ENCODE measurements at places on chromosomes 2 and 18.

GRCh38 chr2:68912732-68913131 lies 40.0 kb downstream of the GKN2 start:
- no peak overlapping the region for H3K4me3 ChIP-seq
- H3K27ac ChIP-seq: no peak overlapping the region
- DNase-seq: no peak
- no peaks in the 10 kb centered on the region for H3K27me3 ChIP-seq

- no peak for DNase-seq
- H3K36me3 ChIP-seq: no peaks in the 10 kb centered on the region
- no peak overlapping the region for H3K27ac ChIP-seq
- H3K27me3 ChIP-seq: no peaks in the 10 kb centered on the region
- H3K4me1 ChIP-seq: no peaks in the 10 kb centered on the region
Observed at GRCh38 chr2:225820826-225821225, 421.3 kb downstream of the NYAP2 start.

GRCh38 chr2:75303227-75303626 lies 103.9 kb upstream of the TACR1 start:
- no peaks in the 10 kb centered on the region for H3K27me3 ChIP-seq
- DNase-seq: no peak
- H3K4me3 ChIP-seq: no peak overlapping the region
- no peaks in the 10 kb centered on the region for H3K4me1 ChIP-seq
- H3K36me3 ChIP-seq: no peaks in the 10 kb centered on the region

DNA sequence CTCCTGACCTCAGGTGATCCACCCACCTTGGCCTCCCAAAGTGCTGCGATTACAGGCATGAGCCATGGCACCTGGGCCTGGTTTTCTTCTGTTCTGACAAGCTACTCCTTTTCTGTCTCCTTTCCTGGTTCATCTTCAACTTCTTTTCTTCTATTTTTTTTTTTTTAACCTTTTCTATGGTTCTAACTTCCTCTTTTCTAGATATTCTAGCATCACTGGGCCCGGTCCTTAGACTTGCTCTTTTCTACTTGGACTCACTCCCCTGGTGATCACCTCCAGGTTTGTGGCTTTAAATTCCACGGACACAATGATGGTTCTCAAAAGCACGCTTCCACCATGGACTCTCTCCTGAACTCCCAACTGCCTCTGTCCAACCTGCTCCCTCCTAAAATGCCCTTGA lies 2.0 kb downstream of the EIF2AK2 start:
- H3K4me3 ChIP-seq: no peak overlapping the region
- peaks cover 36% of the 10 kb centered on the region for H3K4me1 ChIP-seq
- H3K27me3 ChIP-seq: no peaks in the 10 kb centered on the region
- H3K27ac ChIP-seq: peak overlapping the region; percentile 98

DNA sequence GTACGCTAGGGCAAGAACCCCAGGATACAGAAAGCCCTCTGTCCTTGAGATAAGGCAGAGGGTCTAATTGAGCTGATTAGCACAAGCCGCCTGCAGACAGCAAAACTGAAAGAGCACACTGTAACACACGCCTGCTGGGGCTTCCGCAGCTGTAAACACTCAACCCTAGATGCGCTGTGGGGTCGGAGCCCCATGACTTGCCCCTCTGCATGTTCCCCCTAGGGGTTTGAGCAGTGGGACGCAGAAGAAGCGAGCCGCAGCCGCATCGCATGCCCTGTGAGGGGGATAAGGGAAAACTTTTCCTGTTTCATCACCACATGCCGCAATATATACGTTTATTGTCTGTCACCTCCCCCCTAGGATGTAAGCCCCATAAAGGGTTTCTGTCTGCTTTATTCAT lies 384.6 kb downstream of the PLCL1 start:
- no peaks in the 10 kb centered on the region for H3K36me3 ChIP-seq
- no peak overlapping the region for H3K27ac ChIP-seq
- H3K4me1 ChIP-seq: peaks cover 8% of the 10 kb centered on the region
- no peak for DNase-seq
- H3K4me3 ChIP-seq: no peak overlapping the region

GRCh38 chr2:54275541-54275940 lies 19.5 kb upstream of the TSPYL6 start:
- peaks cover 4% of the 10 kb centered on the region for H3K27me3 ChIP-seq
- no peak for DNase-seq
- H3K36me3 ChIP-seq: peaks cover 7% of the 10 kb centered on the region
- H3K4me1 ChIP-seq: no peaks in the 10 kb centered on the region

DNA sequence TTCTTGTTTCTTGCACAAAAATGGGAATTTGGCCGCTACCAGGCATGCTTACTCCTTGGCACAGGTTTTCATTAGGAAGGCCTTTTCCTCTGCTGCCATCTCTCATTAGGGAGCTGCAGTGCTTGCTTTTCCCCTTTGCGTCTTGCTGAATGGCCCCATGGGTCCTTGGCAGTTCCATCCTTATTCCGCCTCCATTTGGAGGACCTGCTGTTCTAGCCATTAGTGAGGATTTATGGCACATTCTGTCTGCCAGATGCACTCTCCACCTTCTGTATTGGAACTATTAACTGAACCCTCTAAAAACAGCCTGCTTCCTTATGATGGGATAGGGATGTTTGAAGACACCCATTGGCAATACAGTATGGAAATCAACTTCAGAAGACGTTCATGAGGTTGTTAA lies 103.5 kb upstream of the NOSTRIN start:
- peaks cover 35% of the 10 kb centered on the region for H3K36me3 ChIP-seq
- H3K27me3 ChIP-seq: no peaks in the 10 kb centered on the region
- H3K4me1 ChIP-seq: peaks cover 28% of the 10 kb centered on the region
- no peak overlapping the region for H3K27ac ChIP-seq

- H3K4me3 ChIP-seq: no peak overlapping the region
- no peak for DNase-seq
- H3K36me3 ChIP-seq: no peaks in the 10 kb centered on the region
- H3K27me3 ChIP-seq: peaks cover 9% of the 10 kb centered on the region
- H3K4me1 ChIP-seq: peaks cover 23% of the 10 kb centered on the region
Observed at GRCh38 chr2:9764153-9764778, 79.0 kb upstream of the TAF1B start.

- H3K4me1 ChIP-seq: peaks cover 3% of the 10 kb centered on the region
- DNase-seq: no peak
- H3K36me3 ChIP-seq: no peaks in the 10 kb centered on the region
- H3K27me3 ChIP-seq: peaks cover 10% of the 10 kb centered on the region
Observed at GRCh38 chr2:232438091-232438490, 17.9 kb upstream of the ALPI start.

DNA sequence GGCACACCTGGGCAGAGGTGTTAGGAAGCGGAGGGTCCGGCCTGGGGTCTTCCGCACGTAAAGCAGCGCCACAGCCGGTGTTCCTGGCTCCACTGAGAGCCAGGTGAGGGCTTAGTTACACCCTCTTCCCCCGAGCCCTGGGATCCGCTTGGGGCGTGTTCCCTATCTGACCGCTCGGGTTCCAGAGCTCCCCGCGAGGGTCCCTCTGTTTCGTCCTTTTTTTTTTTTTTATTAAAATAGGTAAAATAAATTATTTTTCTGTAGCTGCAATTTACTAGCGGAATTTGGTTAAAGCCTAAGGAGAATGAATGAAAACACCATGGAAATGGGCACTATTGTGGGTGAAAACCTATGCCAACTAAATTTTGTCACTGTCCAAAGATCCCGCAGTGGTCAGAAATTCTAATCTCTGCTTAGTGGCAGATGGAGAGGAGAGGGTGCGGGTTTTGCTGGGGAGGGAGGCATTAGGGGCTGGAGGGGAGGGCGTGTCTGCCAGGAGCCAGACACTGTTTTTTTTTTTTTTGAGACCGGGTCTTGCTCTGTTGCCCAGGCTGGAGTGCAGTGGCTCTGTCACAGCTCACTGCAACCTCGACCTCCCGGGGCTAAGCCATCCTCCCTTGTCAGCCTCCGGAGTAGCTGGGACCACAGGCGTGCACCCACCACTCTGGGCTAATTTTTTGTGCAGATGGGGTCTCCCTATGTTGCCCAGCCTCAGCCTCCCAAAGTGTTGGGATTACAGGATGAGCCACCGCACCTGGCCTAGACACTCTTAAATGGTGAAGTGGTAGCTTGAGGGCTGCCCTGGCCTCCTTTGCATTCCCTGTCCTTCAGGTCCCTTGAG lies 834 bp downstream of the PDCL3 start:
- peak overlapping the region; percentile 95 for H3K27ac ChIP-seq
- H3K27me3 ChIP-seq: no peaks in the 10 kb centered on the region
- peak overlapping the region; percentile 85 for H3K4me3 ChIP-seq
- peaks cover 10% of the 10 kb centered on the region for H3K36me3 ChIP-seq

DNA sequence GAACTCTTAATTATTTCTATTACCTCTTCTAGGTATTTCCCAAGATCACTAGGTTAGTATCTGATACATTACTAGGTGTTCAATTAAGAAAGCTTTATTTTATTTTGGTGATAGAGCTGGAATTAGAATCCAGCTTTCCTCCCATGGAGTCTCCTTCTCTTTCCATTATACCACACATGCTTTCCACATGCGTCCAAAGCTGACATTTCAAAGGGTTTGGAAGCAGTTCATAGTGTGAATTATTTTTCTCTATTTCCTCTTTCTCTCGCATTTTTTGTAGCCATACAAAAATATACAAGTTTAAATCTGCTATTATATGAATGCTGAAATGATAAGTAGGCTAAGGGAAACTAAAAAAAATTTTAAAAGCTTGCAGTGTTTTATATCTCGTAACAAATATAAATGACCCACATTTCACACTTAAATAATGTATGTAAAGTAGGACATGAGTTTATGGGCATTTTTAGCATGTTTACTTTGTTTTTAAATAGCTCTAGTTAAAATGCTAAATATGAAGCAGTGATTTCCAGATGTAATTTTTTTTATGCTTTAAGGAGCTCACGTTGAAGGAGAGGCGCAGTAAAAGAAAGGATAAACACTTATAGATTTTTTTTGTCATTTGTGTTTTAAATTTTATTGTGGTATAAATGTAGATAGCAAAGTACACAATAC lies 20.1 kb downstream of the ZC3H6 start:
- no peak overlapping the region for H3K4me3 ChIP-seq
- peaks cover 4% of the 10 kb centered on the region for H3K36me3 ChIP-seq
- H3K27ac ChIP-seq: no peak overlapping the region
- H3K4me1 ChIP-seq: peaks cover 35% of the 10 kb centered on the region

DNA sequence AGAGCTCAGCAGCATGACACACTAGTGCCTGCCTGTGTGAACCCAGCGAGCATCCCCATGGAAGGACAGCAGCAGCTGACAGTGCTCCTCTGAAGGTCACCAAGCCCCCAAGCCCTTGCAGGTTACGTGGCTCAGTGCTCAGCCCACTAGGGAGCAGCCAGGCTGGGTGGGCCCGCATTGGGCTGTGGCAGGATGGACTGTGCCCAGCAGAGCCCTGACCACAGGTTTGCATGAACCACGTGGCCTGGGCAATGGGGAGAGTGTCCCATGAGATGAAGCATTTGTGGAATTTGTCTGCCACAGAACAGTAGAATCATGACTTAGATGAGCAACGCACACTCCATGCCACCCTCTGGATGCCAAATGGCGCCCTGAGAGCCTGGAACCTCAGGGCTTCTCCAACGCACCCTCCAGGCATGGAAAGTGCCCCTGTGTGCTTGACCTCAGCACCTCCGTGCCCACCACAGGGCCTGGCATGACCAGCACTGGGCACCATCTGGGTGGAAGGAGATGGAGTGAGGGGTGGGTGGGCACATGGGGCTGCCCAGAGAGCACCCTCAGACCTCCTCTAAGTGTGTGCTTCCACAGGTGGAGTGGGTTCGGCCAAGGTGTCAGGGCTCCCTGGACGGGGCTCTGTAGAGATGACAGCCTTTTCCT lies 216.1 kb upstream of the RAB6C start:
- H3K4me3 ChIP-seq: no peak overlapping the region
- H3K27ac ChIP-seq: no peak overlapping the region
- H3K4me1 ChIP-seq: peaks cover 30% of the 10 kb centered on the region
- no peaks in the 10 kb centered on the region for H3K36me3 ChIP-seq
- H3K27me3 ChIP-seq: no peaks in the 10 kb centered on the region

DNA sequence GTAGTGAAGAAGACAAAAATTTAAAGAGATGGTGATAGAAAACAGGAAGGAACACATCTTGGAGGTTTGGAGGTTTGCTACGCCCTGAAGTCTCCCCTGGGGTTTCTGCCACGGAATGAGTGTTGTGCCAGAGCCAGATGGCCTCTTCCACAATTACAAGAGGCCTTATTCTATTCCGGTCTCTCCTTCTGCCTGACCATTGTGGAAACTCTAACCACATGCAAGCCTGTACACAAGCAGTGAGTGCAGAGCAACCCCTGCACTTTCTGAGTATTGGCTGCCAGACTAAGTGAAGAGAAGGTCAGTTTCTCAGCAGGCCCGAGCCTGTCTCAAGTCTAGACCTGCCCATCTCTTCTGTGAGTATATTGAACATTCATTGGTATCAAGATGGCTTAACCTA lies 22.7 kb upstream of the MYO1B start:
- H3K27ac ChIP-seq: no peak overlapping the region
- DNase-seq: no peak
- peaks cover 21% of the 10 kb centered on the region for H3K4me1 ChIP-seq
- no peaks in the 10 kb centered on the region for H3K27me3 ChIP-seq

- H3K4me1 ChIP-seq: no peaks in the 10 kb centered on the region
- H3K36me3 ChIP-seq: no peaks in the 10 kb centered on the region
- H3K27me3 ChIP-seq: no peaks in the 10 kb centered on the region
- no peak overlapping the region for H3K27ac ChIP-seq
- no peak for DNase-seq
Observed at GRCh38 chr18:60493066-60493465, 120.5 kb upstream of the MC4R start.

DNA sequence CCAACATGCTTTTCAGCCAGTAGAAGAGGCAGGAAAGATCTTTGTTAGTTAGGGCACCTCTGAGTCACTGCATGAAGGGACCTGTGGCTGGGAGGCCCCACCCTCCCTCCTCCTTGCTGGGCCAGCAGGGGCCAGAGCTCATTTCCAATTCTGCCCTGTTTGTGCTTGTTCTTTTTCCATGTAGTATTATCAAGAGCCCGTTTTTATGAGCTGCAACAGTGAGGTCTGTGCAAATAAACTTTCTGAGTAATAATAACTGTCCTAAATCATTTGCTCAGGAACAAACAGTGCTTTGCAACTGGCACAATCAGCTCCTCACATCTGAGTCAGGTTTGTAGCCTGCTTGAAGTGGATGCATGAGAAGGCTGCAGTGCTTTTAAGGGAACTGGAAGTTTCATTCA lies 128.0 kb downstream of the ARL4C start:
- H3K27me3 ChIP-seq: no peaks in the 10 kb centered on the region
- no peaks in the 10 kb centered on the region for H3K36me3 ChIP-seq
- H3K27ac ChIP-seq: peak overlapping the region; percentile 64
- peaks cover 52% of the 10 kb centered on the region for H3K4me1 ChIP-seq

DNA sequence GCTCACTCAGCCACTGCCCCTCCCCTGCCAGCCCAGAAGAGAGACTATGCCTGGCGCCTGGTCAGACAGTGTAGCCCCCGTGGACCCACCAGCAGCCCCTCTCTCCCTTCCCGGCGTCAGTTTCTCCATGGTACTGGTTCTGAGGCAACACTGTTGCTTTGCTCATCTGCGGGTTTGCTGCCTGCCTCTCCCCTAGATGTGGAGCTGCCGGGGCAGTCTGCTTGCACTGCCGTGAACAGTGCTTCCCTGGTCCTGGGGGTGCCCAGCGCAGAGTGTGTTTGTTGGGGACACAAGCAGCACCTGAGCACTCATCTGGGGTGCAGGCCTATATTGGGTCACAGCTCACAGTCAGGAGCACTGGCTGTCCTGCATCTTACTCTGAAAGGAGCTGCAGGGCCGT lies 309.9 kb downstream of the NDUFA10 start:
- H3K27me3 ChIP-seq: peaks cover 3% of the 10 kb centered on the region
- no peaks in the 10 kb centered on the region for H3K36me3 ChIP-seq
- peaks cover 11% of the 10 kb centered on the region for H3K4me1 ChIP-seq
- H3K27ac ChIP-seq: no peak overlapping the region
- H3K4me3 ChIP-seq: no peak overlapping the region
- no peak for DNase-seq

- no peak overlapping the region for H3K4me3 ChIP-seq
- peaks cover 37% of the 10 kb centered on the region for H3K4me1 ChIP-seq
- peak overlapping the region; percentile 94 for H3K27ac ChIP-seq
- H3K27me3 ChIP-seq: no peaks in the 10 kb centered on the region
- no peak for DNase-seq
Observed at GRCh38 chr2:112814278-112814677, 22.3 kb downstream of the IL1B start.

Data from mesothelial cell of epicardium (in vitro differentiated cells).